NCI-H446 treated with DMSO at 0.1 percent for 48 hours (cell line): ENCODE measurements at places on chromosomes 6 and 20.

- no peak for DNase-seq
These were observed 6.7 kb downstream of the RGS19 start for GRCh38 chr20:64072498-64073063.

DNA sequence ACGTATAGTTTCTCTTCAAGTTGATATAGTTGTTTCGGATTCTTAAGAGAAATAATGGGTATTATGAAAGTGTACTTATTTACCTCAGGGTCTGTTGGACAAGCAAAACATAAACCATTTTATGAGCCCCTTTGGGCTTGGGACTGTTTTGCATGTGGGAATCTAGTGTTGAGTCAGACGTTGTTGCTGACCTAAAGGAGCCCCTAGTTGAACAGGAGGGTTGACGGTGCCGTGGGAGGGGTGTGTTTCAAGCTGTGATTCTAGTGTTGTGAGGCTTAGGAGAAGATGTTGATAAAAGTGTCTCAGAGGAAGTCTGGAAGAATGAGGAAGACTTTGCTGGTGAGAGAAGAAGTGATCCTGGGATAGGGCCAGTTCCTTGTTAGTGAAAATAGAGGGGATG lies 140.0 kb downstream of the ARID1B start:
- no peak for DNase-seq

- no peak for DNase-seq
These were observed 21.4 kb upstream of the AHCY start for GRCh38 chr20:34324541-34324940.

GRCh38 chr6:24391756-24392405 lies 10.9 kb upstream of the MRS2 start:
- no peak for DNase-seq

DNA sequence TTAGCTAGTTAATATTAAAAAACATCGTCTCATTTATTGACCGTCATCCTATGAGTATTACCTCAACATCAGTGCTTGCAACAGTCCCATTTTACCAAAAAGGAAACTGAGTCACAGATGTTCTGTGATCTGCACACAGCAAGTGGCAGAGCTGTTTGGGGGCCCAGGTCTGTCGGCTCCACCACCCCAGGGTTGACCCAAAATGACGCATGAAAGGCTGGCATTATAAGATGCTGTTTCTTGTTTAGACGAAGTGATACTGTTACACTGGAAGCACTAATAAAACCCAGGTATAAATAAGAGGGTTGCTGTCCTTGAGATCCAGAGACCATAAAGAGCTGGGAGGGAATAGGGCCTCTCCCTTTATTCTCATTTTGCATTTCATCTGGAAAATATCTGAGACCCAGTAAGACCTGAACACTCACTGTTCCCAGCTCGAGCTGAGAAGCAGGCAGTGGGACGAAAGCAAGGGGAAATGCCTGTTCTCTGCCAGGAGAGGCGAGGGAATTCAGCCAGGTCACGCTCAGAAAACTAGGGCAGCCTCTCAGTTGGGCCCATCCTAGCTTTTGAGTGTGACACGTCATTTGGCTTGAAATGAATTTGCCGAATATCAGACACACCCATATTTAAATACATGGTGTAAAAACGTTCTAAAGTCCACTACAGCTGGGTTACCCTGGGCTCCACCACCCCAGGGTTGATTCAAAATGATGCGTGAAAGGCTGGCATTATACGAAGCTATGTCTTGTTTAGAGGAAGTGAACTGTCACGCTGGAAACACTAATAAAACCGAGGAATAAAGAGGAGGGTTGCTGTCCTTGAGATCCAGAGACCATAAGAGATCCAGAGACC lies 1.4 kb upstream of the MICAL1 start:
- DNase-seq: no peak

- DNase-seq: no peak
These were observed 1.4 kb upstream of the HSP90AB1 start for GRCh38 chr6:44245391-44245911.

DNA sequence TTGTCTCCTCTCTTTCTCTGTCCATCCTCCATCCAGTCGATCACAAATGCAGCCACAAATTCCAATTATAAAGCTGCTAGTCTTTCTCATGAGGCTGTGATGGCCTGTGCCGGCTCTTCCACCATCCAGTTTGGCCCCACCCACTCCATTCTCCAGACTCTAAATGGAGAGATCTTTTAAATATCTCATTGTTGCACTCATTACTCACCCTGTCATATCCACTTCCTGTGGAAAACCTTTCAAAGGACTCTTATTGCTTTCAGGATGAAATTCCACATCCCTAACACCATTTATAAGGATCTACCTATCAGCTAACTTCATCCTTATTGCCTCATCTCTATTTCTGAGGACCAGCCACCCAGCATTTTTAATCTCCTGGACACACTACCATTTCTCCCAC lies 70.6 kb downstream of the NRN1 start:
- no peak for DNase-seq

DNA sequence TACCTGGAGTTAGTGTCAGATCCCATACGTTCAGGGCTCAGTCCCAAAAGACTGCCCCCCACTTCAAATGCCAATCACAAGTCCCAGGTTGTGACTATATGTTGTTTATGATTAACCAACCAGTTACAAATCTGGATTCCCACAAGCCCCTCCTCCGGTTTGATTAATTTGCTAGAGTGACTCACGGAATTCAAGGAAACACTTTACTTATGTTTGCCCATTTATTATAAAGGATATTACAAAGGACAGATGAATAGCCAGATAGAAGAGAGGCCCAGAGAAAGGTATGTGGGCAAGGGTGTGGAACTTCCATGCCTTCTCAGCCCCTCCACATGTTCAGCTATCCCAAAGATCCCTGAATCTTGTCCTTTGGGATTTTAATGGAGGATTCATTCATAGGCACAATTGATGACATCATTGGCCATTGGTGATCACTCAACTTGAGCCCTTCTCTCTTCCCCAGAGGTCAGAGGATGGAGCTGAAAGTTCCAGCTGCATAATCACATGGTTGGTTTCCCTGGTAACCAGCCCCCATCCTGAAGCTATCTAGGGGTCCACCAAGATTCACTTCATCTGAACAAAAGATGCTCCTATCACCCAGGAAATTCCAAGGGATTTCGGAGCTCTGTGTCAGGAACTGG lies 2.0 kb downstream of the ECT2L start:
- no peak for DNase-seq

GRCh38 chr6:158211273-158212055 lies 43.3 kb downstream of the GTF2H5 start:
- DNase-seq: no peak

DNA sequence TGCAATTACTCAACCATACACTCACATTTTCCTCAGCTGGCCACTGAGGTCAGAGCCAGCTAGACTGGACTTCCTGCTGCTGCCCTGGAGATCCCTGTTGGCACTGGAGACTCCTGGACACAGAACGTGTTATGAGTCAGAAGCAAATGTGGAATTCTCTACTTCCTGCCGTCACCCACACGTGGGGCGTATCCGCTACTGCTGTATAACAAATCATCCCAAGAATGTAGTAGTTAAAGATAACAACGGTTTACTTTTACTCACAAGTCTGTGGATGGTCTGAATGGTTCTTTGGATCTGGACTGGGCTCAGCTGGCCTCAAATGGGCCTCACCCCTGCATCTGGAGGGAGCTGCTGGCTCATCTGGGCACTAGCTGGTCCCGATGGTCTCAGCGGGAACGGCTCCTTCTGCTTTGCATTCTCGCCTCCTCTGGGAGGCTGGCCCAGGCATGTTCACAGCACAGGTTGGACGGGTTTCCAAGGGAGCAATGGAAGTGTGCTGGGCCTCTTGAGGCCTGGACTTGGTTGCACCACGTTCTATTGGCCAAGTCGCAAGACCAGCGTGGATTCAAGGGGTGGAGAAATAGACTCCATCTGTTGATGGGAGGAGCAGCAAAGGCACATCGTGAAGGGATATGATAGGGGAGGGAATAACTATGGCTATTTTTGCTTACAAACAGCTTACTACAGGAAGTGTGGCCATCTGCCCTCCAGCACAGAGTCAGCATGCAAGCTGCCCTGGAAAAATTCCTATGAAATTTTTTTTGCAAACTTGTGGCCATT lies 118.5 kb downstream of the SNX5 start:
- DNase-seq: peak; percentile 31

GRCh38 chr20:23235173-23236027 lies 115.2 kb upstream of the NXT1 start:
- DNase-seq: peak; percentile 5

GRCh38 chr6:71079677-71080076 lies 122.8 kb upstream of the B3GAT2 start:
- no peak for DNase-seq

DNA sequence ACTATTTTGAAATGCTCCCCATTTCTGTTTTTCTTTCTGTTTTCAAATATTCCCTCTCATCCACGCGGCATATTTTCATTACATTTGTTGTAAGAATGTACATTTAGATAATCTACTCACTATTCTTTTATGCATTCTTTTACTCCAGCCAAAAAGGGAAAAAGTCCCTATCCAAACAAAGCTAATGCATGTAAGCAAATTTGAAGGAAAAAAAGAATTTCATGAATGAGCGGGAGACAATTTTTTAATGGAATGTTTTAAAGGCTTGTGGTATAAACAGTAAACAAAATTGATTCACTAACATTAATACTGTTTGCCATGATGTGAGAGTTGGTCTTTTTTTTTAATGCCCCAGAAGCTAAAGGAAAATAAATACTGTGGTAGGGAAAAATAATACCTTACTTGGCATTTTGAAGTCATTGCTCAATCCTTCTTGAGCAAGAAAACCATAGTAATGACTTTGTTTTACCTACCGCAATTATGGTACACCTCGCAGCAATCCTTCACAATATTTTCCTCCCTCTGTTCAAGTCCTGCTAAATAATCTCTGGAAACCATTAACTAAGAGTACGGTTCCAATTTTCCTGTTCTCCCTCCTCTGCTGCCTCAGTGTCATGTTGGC lies 79.0 kb downstream of the BACH2 start:
- DNase-seq: no peak

- peak; percentile 41 for DNase-seq
These were observed 10.9 kb downstream of the ABT1 start for GRCh38 chr6:26607434-26608230.

DNA sequence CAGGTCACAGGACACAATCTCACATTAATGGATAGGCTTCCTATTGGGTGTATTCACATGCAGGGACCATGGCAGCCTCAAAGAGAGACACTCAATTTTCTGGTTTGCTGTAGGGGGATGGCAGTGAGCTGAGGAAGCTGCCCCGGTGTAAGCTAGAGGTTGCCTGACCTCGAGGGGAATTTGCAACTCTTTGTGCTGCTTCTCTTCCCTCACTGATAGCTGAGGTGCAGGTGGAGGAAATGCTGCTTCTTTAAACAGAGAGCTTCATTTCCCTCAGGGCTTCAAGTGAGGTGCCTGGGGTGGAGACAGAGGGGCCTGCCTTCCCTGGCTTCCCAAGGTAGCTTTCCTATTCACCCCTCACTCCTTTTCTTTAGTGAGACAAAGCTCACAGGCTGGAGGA lies 151.9 kb downstream of the CD83 start:
- DNase-seq: no peak

GRCh38 chr20:41616228-41616627 lies 1.9 kb downstream of the CHD6 start:
- no peak for DNase-seq

- DNase-seq: no peak
These were observed 111.3 kb downstream of the PREX1 start for GRCh38 chr20:48716541-48716940.

DNA sequence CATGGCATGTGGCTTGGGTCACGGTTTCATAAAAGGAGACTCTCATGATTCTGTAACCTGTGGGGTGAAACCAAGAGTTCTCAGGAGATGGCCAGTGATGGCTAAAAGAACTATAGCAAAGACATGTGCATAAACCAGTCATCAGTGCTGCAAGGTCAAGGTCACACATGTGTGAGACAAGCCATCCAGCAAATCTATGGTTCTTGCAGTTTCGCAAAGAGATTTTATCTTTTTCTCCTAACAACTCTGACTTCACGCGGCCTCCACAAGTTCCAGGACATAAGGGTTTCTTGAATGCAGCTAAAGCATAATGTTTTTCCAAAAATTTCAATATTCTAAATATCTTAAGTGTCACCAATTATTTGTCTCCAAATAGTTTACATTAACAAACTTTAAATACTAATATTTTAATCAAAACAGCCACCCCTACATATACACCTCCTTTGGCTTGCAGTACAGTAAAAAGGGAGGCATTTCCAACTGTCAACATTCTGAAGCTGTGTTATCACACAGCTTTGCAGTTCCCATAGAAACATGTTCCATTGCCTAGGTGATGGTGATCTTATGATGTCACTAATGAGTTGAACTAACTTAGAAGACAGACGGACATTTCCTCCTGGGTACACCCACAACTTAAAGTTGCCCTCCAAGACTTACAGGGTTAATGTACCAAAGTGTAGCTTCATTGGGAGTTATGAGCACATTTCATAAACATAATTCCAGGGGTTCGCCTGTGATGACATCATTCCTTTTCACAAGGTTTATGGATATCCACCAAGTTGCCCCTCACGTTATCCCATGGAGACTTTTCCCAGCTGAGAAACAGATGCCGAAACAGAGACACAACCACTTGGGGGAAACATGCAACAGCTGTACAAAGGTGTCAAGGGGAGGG lies 250.9 kb upstream of the PDE10A start:
- no peak for DNase-seq

DNA sequence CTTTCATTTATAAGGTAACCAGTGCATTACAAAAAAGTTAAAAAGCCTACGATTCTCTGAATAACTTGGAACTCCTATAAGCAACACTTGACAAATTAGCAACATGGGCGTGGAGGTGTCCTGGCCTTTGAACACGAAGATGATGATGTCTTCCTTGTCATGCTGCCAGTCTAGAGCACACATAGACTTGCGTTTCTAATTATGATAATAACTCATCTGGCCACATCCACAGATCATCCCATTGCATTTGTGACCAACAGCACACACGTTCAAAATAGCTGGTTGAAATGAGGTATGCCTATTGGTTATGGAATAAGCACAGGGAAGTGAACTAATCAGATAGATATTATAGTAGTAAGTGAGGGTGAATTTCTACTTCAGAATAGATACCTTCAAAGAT lies 608.9 kb downstream of the PRKN start:
- no peak for DNase-seq

DNA sequence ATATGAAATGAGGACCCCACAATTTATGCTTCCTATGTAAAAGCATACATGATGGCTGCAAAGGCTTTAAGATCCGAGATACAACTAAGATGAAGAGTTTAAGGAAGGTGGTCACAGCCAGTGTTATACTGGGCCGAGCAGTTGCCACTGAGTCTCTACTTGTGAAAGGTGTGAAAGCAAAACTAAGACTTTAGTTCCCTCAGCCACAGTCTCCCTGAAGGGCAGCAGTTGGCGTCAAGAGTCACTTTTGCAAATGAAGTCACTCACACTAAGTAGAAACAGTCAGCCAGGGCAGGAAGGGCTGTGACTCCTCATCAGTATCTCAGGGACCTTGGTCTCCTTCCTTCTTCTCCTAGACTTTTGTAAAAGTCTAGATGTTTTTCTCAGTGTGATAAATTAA lies 191.6 kb upstream of the MCHR2 start:
- DNase-seq: no peak
